ENCODE measurements at places on chromosomes 7 and 10. TPM values are rescaled to one million over a fixed set of nuclear protein-coding genes. Genes with fewer than 3 reads are reported as not detected.
A peak's percentile ranks its signal among the peaks of the same experiment; 100 is the strongest.

Gene TRIM4
- polyA plus RNA-seq = 33.2 TPM

Gene GPR158
- 0.33 TPM for polyA plus RNA-seq

- no peaks in the 10 kb centered on the region for H3K27me3 ChIP-seq
- H3K36me3 ChIP-seq = no peaks in the 10 kb centered on the region
- DNase-seq = no peak
- H3K4me1 ChIP-seq = no peaks in the 10 kb centered on the region
- H3K27ac ChIP-seq = peak overlapping the region; percentile 92
These were observed 738 bp upstream of the NCAPG2 start for GRCh38 chr7:158705234-158705850.

- H3K4me3 ChIP-seq = no peak overlapping the region
- DNase-seq = no peak
- H3K27ac ChIP-seq = no peak overlapping the region
- H3K27me3 ChIP-seq = no peaks in the 10 kb centered on the region
These were observed 73.0 kb upstream of the BMPER start for GRCh38 chr7:33832271-33832721.

Gene CCDC3
- polyA plus RNA-seq = 8.4 TPM

DNA sequence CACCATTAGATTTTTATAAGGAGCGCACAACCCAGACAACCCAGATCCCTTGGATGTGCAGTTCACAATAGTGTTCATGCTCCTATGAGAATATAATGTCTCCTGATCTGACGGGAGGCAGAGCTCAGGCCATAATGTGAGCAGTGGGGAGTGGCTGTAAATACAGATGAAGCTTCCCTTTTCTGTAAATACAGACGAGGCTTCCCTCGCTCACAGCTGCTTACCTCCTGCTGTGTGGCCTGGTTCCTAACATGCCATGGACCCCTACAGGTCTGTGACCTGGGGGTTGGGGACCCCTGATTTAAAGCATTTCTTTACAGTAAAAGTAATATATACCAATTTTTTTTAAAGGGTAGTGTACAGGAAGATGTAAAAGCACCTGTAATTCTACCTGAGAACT, 33.2 kb downstream of the HELLS start:
- H3K27me3 ChIP-seq = no peaks in the 10 kb centered on the region
- H3K4me1 ChIP-seq = no peaks in the 10 kb centered on the region
- no peak overlapping the region for H3K27ac ChIP-seq
- peaks cover 4% of the 10 kb centered on the region for H3K36me3 ChIP-seq
- no peak for DNase-seq

GRCh38 chr7:112781558-112781957, 8.6 kb downstream of the TMEM168 start:
- no peaks in the 10 kb centered on the region for H3K4me1 ChIP-seq
- no peak overlapping the region for H3K4me3 ChIP-seq
- no peak for DNase-seq
- H3K27ac ChIP-seq = no peak overlapping the region
- no peaks in the 10 kb centered on the region for H3K27me3 ChIP-seq

Gene ITIH5
- 6.8 TPM for polyA plus RNA-seq

Gene OR2A5
- polyA plus RNA-seq = under 0.01 TPM

DNA sequence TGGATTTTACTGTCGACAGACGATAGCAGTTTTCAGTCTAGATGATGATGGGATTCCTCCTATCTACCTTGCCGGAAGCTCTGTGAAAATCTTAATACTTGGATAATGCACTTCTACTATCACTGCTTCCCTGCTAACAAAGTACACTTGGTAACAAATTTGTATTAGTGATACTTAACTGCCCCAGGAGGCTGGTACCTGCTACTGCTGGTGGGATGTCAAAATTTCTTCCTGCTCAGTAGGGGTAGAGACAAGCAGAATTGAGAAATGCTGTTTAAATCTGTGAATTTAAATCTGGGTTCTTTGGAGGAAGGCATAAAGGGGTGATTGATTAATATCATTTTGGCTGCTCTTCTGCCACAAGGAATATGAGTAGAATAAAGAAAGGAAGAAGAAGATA, 99.8 kb upstream of the STRIP2 start:
- H3K4me1 ChIP-seq = no peaks in the 10 kb centered on the region
- H3K27ac ChIP-seq = no peak overlapping the region
- no peaks in the 10 kb centered on the region for H3K36me3 ChIP-seq
- no peak overlapping the region for H3K4me3 ChIP-seq

GRCh38 chr7:24239260-24239659, 44.7 kb upstream of the NPY start:
- no peaks in the 10 kb centered on the region for H3K4me1 ChIP-seq
- H3K27ac ChIP-seq = no peak overlapping the region
- no peak overlapping the region for H3K4me3 ChIP-seq
- no peak for DNase-seq
- no peaks in the 10 kb centered on the region for H3K27me3 ChIP-seq

Gene GRID1
- 1.7 TPM for polyA plus RNA-seq

DNA sequence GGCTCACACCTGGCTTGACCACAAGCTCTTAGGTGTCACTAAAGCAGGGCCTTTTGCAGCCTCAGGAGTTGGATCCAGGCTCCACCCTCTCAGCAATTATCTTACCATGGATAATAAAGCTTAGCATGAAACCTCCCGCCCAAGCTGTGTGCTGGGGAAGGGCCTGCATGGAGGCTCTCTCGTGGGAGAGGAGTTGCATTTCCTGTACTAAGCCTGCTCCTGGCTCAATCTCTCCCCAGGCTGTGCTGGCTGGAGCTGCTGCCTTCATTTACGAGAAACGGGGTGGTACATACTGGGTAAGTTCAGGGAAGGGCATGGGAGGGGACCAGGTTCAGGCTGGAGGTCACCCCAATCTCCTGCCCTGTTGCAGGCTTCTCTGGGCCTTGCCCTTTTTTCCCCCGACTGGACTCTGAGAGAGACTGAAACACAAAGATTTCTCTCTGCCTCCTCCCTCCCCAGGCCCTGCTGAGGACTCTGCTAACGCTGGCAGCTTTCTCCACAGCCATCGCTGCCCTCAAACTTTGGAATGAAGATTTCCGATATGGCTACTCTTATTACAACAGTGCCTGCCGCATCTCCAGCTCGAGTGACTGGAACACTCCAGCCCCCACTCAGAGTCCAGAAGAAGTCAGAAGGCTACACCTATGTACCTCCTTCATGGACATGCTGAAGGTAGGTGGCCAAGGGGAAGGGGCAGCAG, 2.7 kb downstream of the TMEM176A start:
- H3K27me3 ChIP-seq = peaks cover 5% of the 10 kb centered on the region
- H3K27ac ChIP-seq = peak overlapping the region; percentile 45
- H3K4me1 ChIP-seq = peaks cover 26% of the 10 kb centered on the region
- no peak overlapping the region for H3K4me3 ChIP-seq

DNA sequence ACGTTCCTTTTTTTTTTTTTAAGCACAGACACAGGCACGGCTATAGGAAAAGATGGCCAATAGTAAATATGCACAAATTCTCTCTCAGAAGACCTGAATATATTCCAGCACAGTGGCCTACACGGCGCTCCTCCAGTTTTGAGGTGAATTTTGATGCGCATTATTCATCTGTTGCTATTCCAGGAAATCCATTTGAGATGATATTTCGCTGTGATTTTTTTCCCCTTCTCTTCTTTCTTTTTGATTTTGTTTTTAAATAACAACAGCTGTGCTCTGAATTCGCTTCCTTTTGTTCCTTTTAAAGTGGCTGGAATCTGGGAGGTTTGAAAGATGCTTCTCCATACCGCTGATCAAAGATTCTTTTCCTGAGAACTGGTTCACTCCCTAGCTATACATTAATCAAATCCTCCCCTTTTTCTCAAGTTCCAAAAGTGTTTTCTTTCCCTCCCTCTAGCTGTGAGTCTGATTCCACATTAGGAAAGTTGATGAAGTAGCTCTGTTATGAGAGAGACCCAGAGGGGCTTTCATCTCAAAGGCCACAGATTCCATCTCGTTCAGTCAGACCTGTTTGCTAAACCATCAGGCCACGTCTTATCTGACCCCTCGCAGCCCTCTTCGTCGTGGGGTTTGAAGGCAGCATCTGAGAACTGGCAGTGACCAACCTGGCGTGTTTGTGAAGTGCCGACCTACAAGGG, 602.7 kb upstream of the NRP1 start:
- no peaks in the 10 kb centered on the region for H3K27me3 ChIP-seq
- no peak for DNase-seq
- no peak overlapping the region for H3K27ac ChIP-seq
- no peak overlapping the region for H3K4me3 ChIP-seq
- no peaks in the 10 kb centered on the region for H3K4me1 ChIP-seq

GRCh38 chr7:56063500-56063881, 595 bp upstream of the SUMF2 start:
- H3K27ac ChIP-seq = peak overlapping the region; percentile 89
- H3K4me1 ChIP-seq = peaks cover 13% of the 10 kb centered on the region

DNA sequence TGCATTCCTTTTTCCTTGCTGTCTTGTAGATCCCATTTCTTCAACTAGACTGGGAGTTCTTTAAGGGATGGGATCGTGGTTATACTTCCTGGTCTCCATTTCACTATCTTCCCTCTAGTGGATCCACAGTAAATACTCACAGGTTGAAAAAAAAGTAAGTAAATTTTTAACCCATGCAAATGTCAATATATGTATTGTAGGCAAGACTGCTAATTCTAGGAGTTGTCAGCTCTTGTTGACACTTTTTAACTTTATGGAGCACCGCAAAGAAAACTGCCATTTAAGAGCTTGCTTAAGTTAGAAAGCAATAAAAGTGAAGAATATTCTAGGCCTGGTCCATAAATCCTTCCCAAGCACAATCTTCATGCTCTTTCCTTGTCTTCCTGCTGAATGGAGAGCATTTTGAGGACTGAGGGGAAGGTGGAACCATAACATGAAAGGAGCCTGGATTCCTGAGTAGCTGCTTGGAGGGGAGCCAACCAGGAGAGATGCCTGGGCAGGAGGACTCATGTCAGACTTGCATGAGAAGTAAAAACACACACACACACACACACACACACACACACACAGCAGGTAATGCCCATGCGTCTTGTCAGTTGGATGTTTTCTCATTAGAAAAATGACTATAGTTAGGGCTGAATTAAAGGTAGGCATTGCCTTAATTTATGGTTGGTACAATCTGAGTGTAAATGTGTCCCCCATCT, 32.2 kb downstream of the VWA2 start:
- H3K4me1 ChIP-seq = peaks cover 3% of the 10 kb centered on the region
- H3K27ac ChIP-seq = peak overlapping the region; percentile 10
- H3K36me3 ChIP-seq = no peaks in the 10 kb centered on the region
- DNase-seq = peak; percentile 57

DNA sequence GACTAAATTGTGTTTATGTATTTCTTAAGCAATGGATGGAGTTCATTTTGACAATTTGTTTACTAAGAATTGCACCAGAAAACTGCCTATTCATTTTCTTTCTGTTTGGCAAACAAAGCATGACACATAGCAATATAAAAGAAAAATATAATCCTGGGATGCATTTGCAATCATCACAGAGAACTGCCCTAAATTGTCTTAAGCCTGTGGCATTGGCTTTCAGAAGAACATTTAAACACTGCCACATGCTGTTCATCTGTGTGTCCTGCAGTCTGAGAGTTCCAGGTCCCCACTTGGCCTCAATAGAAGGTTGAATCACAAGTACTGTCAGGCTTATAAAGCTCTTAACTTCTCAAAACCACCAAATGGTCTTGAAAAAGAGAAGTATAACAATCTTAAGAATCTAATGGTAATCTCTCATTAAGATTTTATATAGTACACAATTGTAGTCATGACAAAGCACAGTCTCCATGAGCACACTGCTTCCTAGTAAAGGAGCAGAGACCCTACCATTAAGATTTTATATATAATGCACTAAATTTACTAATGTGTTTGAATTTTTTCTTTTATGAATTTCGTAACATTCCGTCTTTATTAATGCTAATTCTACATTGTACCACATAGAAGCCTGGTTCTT, 29.9 kb downstream of the RNLS start:
- no peaks in the 10 kb centered on the region for H3K36me3 ChIP-seq
- DNase-seq = peak; percentile 40
- no peak overlapping the region for H3K27ac ChIP-seq

DNA sequence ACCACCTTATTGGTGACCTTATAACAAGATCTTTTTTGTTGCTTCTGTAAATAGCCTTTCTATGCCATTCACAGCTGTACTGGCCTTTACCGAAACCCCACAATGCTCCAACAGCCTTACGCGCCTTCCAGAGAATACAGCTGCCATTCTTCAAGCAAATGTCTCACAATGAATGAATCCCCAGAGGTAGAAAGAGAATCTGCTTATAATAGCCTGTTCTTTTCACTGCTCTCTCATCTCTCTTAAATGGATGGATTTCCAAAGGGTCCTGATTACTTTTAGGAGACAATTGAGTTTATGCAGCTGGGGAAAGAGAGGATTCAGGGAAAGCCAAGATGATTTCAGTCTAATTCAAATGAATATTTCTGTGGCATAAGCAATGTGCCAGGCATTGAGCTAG, 183.1 kb upstream of the PDE1C start:
- no peak for DNase-seq
- peaks cover 3% of the 10 kb centered on the region for H3K27me3 ChIP-seq
- H3K4me1 ChIP-seq = no peaks in the 10 kb centered on the region
- no peak overlapping the region for H3K4me3 ChIP-seq
- H3K36me3 ChIP-seq = no peaks in the 10 kb centered on the region

GRCh38 chr7:157799076-157799685, 462.4 kb downstream of the DNAJB6 start:
- no peak for DNase-seq
- H3K4me1 ChIP-seq = no peaks in the 10 kb centered on the region
- H3K36me3 ChIP-seq = no peaks in the 10 kb centered on the region
- no peak overlapping the region for H3K27ac ChIP-seq

DNA sequence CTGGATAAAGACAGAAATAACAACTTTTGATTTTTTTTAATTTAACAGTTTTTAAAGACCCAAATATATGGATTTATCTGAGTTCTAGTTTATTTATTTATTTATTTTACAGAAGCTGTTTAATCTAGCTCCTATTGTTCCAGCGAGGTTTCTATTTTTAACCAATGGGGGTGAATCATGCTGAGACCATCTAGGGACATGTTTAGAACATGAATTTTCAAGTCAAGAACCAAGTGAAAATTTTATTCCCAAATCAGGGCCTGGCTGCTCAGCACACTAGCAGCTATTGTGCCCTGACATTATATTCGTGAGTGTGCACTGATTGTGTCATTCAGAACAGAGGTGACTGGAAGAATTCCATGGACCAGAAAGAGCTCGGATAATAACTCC, 24.6 kb upstream of the MPP7 start:
- no peak overlapping the region for H3K4me3 ChIP-seq
- H3K36me3 ChIP-seq = no peaks in the 10 kb centered on the region
- DNase-seq = no peak

Gene MCM10
- polyA plus RNA-seq = 4.7 TPM

Gene UTF1
- not detected for polyA plus RNA-seq

- peaks cover 2% of the 10 kb centered on the region for H3K4me1 ChIP-seq
- no peak overlapping the region for H3K4me3 ChIP-seq
- H3K36me3 ChIP-seq = no peaks in the 10 kb centered on the region
- DNase-seq = no peak
These were observed 19.5 kb upstream of the MICU1 start for GRCh38 chr10:72645263-72645858.

GRCh38 chr7:66380272-66380888, 175.2 kb downstream of the TPST1 start:
- H3K36me3 ChIP-seq = peaks cover 20% of the 10 kb centered on the region
- H3K4me3 ChIP-seq = no peak overlapping the region
- no peak overlapping the region for H3K27ac ChIP-seq
- H3K27me3 ChIP-seq = no peaks in the 10 kb centered on the region
- DNase-seq = no peak

Gene CPA2
- polyA plus RNA-seq = 28.4 TPM

Measured in large intestine (tissue), 12 donors.